ENCODE measurements at places on chromosomes 1 and 21.

DNA sequence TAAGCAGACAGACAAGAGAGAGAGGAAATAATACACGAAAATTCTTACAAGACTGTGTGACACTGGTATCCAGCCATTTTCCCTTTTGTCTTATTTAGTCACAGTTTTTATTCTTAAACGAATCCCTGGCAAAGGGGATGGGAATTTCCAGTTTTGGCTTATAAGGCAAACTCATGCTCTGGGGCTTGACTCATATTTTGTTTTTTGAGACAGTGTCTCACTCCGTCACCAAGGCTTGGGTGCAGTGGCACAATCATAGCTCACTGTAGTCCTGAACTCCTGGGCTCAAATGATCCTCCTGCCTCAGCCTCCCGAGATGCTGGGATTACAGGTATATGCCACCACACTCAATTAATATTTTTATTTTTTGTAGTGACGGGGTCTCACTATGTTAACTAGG lies 31.9 kb downstream of the PTGER3 start:
- no peak for DNase-seq

- DNase-seq, result no peak
These were observed 8.8 kb upstream of the XCL1 start for GRCh38 chr1:168567568-168567967.

DNA sequence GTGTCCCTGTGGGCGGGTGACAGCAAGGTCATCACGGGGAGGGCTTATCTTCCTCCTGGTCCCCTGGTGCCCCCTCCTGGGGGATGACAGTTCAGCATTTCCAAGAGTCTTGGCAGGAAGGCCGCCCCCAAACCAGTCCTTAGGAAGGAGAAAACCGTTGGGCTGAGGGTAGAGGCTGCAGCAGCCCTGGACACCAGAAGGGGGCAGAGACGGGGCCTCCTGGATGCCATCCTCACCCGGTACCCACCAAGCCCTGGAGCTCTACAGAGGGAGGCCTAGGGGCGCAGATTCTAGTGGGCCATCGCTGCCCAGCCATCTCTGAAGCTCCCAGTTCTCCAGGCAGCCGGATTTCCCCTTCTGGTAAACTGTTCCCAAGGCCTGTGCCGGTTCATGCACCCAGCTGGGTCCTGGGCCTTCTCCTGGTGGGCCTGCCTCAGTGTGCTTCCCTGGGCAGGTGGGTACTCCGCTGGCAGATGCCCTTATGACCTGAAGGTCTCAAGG lies 14.8 kb upstream of the ZNF669 start:
- DNase-seq, result peak; percentile 50

DNA sequence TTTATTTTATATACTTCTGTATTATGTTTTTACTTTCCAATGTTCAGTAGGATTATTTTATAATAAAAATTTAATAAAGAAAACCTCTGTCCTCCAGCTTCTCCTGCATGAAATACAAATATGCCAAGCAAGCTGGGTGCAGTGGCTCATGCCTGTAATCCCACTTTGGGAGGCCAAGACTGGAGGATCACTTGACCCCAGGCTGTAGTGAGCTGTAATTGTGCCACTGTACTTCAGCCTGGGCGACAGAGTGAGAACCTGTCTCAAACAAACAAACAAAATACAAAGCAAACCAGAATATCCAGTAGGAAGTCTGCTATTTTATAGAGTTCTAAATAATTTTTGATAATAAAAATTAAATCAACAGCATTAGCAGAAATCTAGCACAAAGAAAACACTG lies 168.8 kb downstream of the EIF4G3 start:
- no peak for DNase-seq

GRCh38 chr1:82319546-82319945 lies 518.8 kb downstream of the ADGRL2 start:
- no peak for DNase-seq

- no peak for DNase-seq
These were observed 108.5 kb upstream of the IFFO2 start for GRCh38 chr1:19064906-19065450.

DNA sequence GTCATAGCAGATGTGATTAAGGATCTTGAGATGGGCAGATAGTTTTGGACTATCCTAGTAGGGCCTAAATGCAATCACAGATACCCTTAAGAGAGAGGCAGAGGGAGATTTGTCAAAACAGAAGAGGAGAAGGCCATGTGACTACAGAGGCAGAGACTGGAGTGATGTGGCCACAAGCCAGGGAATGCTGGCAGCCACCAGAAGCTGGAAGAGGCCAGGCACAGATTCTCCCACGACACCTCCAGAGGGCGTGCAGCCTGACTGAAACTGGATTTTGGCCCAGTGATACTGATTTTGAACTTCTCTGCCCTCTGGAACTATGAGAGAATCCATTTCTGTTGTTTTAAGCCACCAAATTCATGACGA lies 52.1 kb upstream of the EPS8L3 start:
- peak; percentile 5 for DNase-seq

DNA sequence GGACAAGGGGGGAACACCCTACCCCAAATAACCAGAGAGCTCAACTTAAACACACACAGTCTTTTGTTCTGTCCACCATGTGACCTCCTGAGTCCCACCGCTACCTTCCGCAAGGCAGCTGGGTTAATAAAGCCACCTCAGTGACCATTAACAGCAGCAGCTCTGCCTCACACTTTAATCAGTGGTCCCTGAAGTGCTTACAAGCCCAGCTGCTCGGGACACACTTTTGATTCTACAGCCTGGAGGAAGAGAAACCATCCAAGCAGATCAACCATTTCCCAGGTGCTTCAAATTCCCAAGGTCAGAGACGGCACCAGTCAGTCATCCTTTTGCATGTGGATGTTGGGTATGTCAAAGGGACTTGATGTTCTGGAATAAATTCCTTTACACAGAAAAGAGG lies 70.1 kb downstream of the KCNJ15 start:
- no peak for DNase-seq

DNA sequence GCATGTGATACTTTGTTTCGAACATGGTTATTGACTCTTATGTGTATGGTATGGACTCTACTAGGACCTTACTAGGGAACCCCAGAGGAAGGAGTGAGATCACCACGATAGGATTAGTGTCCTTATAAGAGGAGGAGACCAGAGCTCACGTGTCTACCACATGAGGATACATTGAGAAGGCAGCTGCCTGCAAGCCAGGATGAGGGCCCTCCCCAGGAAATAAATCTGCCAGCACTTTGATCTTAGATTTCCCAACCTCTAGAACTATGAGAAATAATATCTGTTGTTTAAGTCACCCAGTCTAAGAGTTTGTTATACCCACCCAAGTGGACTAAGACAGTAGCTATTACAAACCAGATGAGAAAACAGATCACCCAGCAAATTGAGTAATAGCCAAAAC lies 559.3 kb upstream of the USP24 start:
- no peak for DNase-seq

- no peak for DNase-seq
These were observed 81.3 kb downstream of the LRRC8D start for GRCh38 chr1:89901957-89902669.

DNA sequence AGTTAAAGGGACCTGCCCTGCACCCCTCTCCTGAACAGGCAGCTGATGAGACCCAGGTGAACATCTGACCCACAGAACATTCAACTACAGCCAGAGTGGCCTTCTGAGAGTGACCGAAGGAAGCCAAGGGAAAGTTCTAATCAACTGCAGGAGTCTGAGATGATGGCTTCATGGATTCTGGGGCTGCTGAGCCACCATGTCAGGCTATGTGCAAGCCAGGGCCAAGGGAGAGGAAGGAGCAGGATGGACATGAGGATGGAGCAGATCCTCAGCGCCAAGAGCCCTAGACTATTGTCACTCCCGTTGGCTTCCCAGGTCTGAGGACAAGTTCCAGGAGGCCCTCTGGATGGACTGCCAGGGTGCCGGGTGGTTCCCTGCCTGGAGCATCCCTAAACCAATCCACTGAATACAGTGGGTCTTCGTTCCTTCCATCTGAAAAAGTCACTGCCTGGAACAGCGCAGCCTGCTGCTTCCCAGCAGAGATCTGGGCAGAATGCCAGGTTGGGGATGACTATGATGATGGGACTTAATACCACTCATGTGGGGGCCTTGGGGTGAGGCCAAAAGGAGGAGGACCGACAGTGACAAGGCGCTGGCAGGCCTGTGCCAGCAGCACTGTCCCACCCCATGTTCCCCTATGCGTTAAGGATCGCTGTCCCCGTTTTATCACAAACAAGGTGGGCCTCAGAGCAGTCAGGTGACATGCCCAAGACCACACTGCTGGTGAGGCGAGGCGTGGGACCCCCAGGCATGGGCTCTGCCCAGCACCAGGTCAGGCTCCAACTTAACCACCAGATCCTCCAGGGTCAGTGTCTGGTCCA lies 19.8 kb downstream of the SPOCD1 start:
- DNase-seq, result peak; percentile 45

- DNase-seq, result no peak
These were observed 20.9 kb downstream of the STYXL2 start for GRCh38 chr1:167114725-167115124.

All from K562 (cell line).